Spinal cord (tissue), 10 donors: ENCODE measurements at places on chromosomes 5 and 9.

DNA sequence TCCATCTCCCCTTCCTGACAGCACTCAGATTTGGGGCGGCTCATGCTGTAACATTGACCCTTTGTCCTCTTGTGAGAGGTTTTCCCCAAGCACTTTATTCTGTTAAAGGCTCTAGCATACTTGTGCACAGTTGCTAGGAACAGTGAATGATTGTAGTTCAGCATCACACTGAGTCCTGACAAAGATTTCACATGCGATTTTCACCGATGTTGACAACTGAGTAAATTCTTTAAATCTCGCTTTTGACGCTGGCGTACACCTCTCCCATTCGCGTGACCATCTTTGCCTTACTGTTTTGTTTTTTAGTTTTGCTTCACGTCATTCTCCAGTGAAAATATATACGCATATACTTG, 780 bp downstream of the CDC37L1 start:
- DNase-seq = no peak

- no peak for DNase-seq
These were observed 471.8 kb upstream of the BRINP1 start for GRCh38 chr9:119841016-119841415.

GRCh38 chr9:34994260-34994899, 4.8 kb downstream of the DNAJB5 start:
- DNase-seq = peak; percentile 87

DNA sequence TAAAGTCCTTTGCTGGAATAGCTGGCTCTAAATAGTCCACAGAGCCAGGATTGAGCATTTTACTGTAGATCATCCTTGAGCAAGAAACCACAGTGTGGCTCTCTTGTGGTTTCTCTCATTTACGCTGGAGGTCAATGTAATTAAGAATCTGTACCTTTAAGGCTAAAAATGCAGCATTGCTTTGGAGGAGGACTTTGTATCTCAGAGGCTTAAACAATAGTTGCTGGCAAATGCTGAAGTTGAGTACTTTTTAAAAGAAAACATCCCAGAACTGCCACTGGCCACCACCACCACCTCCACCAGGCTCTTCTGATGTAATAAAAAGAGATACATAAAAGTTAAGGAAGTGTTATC, 177.3 kb upstream of the ADAMTSL1 start:
- DNase-seq = no peak

GRCh38 chr5:88732181-88732633, 150.8 kb downstream of the MEF2C start:
- DNase-seq = no peak

GRCh38 chr9:86303316-86303975, 21.1 kb upstream of the ISCA1 start:
- no peak for DNase-seq

GRCh38 chr9:115551396-115551795, 433.4 kb upstream of the TNC start:
- DNase-seq = no peak

- DNase-seq = no peak
These were observed 505 bp downstream of the SPTAN1 start for GRCh38 chr9:128552744-128553440.

- no peak for DNase-seq
These were observed 12.2 kb downstream of the INVS start for GRCh38 chr9:100111235-100111634.

GRCh38 chr5:76601470-76601869, 21.7 kb downstream of the F2RL2 start:
- DNase-seq = no peak

DNA sequence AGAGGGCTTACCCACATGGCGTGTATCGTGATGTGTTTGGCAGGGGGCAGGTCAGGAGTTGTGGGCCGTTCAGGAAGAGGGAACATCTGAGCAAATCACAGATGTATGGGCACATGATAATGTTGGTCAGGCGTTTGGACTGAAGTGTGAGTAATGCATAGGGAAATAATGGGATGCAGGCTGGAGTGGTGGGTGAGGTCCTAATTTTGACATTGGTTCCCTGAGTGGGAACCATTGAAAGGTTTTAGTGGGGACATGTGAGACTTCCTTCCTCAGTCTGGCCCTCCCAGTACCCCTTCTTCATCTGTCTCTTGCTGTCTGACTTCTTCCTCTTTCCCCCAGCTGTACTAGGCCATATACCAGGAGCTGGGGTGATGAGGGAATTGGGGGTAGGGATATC, 7.6 kb downstream of the OTULIN start:
- DNase-seq = no peak

DNA sequence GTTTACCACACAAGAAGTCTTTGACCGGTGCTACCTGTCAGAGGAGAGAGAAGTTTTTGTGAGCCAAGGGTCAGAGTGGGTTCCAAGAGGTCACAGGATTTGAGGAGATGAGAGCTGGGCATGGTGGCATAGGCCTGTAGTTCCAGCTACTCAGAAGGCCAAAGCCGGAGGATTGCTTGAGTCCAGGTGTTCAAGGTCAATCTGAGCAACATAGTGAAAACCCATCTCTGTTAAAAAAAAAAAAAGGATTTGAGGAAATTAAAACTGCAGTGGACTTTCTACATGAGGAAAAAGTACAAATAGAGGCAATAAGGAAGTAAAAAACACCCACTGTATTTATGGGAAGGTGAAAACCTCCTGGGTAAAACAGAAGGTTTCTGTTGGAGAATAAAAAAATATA, 63.8 kb downstream of the PHAX start:
- DNase-seq = no peak

GRCh38 chr9:114116126-114116747, 17.1 kb upstream of the KIF12 start:
- no peak for DNase-seq

- DNase-seq = peak; percentile 77
These were observed 3.9 kb downstream of the EXOC3 start for GRCh38 chr5:446883-447263.

DNA sequence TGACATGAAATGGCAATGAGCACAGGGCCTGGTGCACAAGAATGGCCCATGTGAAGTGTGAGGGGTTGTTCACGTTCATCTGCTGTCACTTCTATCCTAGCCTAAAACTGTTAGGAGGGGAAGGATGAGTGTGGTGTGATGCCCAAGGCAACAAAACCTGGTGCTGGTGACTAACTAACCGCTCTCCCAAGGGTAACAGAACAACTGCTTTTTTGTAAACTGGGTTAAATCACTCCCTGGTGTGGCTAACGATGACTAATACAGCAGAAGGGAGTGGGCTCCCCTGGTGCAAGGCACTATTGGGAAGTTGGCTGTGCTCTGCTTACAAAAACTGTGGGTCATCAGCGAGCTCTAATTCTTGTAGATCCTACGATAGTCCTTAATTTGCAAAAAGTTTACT, 103.2 kb upstream of the VCAN start:
- DNase-seq = no peak

GRCh38 chr9:132383462-132383883, 23.2 kb downstream of the TTF1 start:
- no peak for DNase-seq

DNA sequence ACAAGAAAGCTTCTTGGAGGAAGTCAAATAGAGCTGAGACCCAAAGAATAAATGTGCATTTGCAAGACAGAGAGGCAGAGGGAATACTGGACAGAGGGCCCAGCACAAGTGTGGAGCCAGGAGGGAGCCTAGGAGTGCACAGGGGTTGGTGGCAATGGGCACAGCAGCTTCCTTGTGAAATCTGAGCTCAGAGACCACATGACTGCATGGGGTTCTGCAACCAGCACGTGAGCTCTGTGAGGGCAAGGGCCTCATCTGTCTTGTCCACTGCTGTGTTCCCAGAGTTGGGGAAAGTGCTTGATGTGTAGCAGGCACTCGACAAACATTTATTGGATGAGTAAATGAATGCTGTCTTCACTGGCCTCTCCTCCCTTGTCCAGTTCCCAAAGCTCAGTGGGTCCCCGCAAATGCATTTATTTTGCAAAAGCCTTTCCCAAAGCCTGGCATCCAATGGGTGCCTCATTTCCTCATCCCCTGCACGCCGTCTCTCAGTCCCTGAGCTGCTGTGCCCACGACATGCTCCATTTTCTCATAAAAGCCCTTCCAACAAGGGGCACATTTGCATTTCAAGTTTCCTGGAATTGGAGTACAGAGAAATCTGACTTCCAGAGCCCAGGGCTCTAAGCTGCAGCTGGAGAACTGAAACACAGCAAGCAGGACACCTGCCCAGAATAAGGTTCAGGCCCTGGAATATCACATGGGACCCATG, 58.5 kb downstream of the KCNIP1 start:
- DNase-seq = no peak

DNA sequence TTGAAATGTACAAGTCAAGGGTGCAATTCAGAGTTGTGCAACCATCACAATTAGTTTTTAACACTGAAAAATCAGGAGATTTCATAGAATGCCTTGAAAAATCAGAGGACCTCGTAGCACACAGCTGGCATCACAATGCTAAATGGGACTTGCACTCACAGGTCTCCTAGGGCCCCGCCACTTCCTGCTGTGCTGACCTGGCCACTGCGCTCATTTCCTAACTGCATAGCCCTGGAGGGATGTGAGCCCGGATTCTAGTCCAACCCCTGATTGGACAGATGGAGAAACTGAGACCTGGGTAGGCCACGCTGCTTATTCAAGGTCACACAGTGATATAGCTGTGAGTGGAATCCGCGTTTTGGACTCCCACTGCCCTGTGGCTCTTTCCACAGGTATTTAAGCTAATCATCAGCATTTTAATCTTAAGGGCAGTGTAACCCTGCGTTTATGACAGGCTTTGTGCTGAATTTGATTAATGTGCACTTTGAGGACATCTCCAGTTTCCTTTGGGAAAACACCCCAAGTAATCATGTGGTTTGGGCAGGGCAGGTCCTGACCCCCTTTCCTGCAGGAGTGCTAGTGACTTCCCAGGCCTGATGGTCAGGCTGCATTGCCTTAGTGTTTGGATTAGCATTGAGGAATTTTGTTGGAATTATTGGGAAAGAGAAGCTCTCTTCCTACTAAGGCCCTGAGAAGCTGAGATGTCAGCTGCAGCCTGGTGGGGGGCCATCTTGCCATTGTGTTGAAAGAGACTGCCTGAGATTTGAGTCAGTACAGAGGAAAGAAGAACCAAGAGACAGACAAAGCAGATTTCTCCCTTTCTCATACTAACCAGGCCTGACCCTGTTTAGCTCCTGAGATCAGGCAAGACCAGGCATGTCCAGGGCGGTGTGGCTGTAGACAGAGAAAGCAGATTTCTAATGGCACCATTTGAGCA, 36.2 kb downstream of the STC2 start:
- no peak for DNase-seq

GRCh38 chr9:73219985-73220626, 68.4 kb downstream of the ANXA1 start:
- no peak for DNase-seq

- peak; percentile 89 for DNase-seq
These were observed 101.7 kb upstream of the SPATA31D4 start for GRCh38 chr9:81826517-81826906.

- DNase-seq = no peak
These were observed 864 bp upstream of the GRIN3A start for GRCh38 chr9:101739311-101739710.

- peak; percentile 67 for DNase-seq
These were observed at the start of gene CAMK2A for GRCh38 chr5:150289551-150290390. CAMK2A (minus strand) TSS chr5:150289773; CDS start chr5:150289625, 148 bp downstream.

DNA sequence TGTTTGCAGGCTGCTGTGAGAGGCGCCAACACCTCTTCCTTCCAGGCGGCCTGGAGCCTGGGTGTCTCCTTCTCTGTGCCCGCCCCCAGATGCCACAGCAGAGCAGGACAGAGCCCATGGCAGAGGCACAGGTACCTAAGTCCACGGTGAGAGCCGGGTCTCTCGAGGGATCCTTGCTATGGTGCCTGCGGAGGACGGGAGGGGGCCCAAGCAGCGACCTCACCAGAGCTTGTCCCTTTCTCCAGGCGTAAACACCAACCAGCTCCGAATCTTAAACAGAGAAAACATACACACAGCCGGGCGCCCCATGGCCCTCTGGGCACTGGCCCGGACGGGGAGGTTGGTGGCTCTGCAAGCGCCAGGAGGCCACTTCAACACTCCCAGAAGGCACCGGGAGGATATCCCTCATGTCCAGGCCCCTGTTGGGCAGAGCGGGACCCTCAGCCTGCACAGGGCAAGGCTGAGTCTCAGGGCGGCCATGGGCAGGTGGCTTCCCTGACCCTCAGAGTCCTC, 11.8 kb downstream of the CCDC187 start:
- no peak for DNase-seq

DNA sequence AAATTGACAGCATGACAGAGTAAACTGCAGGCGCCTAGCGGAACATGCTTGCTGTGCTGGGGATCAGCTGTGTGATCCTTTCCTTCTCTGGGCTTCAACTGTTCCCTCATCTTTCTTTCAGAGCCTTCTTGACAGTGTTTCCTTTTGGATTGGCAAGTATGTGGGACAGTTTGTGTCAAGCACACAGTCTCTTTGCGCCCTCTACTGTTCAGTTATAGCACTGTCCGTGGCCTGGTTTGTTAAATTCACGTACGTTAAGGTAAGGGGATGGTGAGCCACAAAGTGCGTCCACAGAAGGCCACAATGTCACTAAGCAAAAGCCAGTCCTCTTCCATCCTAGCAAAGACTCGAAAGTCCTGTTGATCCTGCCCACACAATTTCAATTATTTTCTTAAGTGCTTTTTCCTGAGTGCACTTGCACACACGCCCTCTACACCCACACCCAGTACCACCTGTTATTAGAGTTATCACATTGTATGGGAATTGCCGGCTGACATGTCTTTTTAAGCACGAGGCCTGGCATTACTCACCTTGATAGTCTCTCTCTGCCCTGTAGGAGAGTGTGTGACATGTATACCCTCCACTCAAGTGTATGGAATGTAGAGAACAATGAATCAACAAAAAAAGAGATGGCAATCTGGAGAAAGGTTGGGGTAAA, 22.5 kb upstream of the PTPN3 start:
- peak; percentile 91 for DNase-seq

- DNase-seq = peak; percentile 43
These were observed 68.5 kb downstream of the ANGPTL2 start for GRCh38 chr9:127053960-127054359.

GRCh38 chr5:175544108-175544511, 65.8 kb downstream of the SFXN1 start:
- no peak for DNase-seq

GRCh38 chr5:76332102-76332501, 71.0 kb upstream of the IQGAP2 start:
- no peak for DNase-seq

DNA sequence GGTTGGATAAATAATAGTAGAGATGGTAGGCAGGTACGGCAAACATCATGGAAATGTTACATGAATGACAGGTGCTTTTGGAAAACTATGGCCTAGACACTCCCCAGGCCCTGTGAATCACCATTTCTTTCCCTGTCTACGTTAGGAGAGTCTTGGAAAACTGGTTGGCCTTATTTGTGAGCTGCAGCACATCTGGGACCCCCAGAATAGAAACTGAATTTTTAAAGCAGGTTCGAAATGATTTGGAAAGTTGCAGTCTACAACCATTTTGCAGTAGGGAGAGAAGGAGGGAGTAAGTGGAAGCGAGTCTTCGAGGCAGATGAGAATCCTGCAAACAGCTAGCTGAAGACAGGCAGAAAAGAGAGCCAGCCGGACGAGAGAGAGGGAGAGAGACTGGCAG, 13.0 kb downstream of the C1QTNF2 start:
- no peak for DNase-seq

DNA sequence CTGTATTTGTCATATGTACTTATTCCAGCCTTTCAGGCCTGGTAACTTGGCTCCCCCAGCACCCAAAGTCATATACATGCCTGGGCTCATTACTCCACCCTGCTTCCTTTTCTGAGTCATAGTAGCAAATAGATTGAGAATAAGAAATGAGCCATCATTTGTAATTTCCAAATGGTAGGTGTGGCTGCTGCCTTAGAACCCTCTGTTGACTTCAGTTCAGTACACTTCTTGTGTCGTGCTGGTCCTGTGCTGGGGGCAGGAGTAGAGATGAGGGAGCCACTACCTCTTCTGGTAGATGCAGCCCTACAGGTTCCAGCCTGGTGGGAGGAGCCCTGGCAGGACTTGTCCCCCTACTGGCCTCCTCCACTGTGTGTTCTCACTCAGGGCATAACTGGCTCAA, 11.1 kb downstream of the GM2A start:
- DNase-seq = no peak
